ENCODE measurements at places on chromosomes 12 and 14. TPM values are rescaled to one million over a fixed set of nuclear protein-coding genes. Genes with fewer than 3 reads are reported as not detected.

DNA sequence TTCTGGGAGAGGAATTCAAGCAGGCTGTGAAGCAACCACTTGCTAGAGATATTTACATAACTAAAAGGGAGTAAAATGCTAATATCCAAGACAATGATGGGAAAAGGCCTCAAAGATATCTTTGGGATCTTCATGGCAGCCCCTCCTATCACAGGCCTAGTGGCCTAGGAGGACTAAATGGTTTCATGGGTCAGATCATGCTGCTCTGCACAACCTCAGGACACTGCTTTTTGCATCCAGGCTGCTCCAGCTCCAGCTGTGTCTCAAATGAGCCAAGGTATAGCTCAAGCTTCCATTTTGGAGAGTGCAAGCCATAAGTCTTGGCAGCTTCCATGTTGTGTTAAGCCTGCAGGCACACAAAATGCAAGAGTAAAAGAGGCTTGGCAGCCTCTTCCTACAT is 195.6 kb upstream of the SSTR1 start:
- DNase-seq = no peak

DNA sequence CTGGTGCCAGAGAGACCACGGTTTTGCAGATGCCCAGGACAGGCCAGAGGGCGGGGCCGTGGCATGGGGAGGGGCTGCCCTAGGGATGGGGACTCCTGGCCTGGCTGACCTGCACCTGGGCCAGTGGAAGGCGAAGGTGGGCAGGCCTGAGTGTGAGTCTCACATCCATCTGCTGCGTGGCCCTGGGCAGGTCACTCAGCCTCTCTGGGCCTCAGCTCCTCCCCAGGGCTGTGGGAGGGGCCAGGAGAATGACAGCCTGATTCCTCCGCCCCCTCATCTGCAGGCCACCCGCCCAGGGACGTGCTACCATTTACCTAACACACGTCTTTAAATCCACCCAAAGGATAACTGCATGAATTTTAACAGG is 90.9 kb downstream of the GALNT9 start:
- DNase-seq = no peak

GRCh38 chr14:73944432-73945158 is 5.3 kb downstream of the FAM161B start:
- DNase-seq = no peak

GRCh38 chr12:89691659-89692058 is 17.0 kb downstream of the ATP2B1 start:
- DNase-seq = no peak

DNA sequence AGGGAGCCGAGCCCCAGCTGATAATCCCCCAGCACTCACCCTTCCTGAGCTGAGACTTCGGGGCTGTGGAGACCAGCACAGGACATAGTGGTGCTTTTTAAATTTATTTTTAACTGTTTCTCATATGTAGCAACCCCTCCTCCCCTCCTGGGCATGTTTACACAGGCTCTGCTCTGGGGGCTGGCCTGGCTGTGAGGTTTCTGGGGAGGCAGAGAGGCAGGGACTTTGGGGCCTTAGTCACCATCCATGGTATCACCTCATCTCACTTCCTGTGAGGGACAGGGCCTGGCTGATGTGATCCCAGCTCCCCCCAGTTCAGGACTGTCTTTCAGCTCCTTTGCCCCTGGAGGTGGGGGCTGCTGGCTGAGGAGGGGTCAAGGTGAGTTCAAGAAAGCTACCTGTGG is 20.4 kb downstream of the VASH1 start:
- no peak for DNase-seq

DNA sequence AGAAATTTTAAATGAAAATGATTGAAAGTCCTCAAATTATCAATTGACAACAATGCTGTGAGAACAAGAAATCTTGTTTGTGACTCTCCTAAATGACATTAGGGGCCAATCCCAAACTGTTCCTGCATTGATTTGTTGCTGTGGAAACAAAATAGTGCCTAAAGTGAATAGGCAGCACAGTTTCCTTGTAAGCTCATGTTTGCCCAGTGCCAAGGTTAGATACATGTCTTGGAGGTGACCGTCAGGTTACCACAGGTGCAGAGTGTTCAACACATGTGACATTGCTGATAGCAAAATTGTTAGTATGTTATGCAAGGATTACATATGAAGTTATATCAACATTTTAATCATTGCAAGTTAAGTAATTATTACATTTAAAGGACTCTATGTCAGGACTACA is 292.6 kb downstream of the ACSS3 start:
- DNase-seq = no peak

DNA sequence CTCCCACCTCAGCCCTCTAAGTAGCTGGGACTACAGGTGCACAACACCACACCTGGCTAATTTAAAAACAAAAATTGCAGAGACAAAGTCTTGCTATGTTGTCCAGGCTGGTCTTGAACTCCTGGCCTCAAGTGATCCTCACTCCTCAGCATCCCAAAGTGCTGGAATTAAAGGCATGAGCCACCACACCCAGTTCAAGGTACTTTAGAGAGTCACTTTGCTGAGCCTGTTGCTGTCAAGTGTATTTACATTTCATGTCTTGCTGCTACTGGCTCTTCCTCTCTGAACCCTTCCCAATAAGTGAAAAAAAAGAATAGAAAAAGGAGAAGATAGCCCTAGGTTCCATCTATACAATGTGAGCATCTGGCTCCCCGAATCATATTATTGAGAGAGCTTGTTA is 38.4 kb downstream of the SLCO1A2 start:
- no peak for DNase-seq

- DNase-seq = no peak
Observed at GRCh38 chr12:22229652-22230279, 104.7 kb downstream of the ST8SIA1 start.

GRCh38 chr14:90354551-90355298 is 23.0 kb upstream of the NRDE2 start:
- no peak for DNase-seq

DNA sequence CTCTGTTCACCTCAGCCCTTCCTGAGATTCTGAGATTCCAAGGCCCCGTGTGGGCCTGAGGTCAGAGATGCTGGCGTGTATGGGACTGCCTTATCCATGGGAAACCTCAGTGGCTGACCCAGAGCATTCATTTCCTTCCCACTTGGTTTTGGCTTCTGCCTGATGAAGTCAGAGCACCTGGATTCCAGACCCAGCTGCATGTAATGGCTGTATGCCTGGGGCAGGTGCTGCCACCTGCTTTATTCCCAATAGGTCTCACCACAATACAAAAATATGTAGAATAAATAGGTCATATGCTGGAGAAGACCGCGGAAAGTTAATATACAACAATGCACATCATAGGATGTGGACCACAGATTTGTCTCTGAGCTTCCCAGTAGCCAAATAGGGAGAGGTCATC is 25.6 kb downstream of the FIGNL2 start:
- no peak for DNase-seq

- no peak for DNase-seq
Observed at GRCh38 chr14:100882026-100882967, 21.2 kb downstream of the RTL1 start.

- DNase-seq = no peak
Observed at GRCh38 chr12:69888901-69889300, 63.9 kb downstream of the MYRFL start.

DNA sequence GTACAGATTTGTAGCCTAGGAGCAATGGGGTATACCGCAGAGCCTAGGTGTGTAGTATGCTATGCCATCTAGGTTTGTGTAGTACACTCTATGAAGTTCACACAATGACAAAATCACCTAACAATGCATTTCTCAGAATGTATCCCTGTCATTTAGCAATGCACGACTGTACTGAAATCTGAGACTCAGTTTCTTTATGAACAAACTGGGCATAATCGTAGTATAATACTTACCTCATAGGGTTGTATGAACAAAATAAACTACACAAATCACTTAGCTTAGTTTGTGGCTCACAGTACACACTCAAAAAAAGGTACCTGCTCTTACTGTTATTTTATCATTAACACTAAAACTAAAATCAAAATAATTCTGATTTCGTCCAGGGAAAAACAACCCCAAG is 6.9 kb upstream of the PRKAG1 start:
- no peak for DNase-seq

- no peak for DNase-seq
Observed at GRCh38 chr14:74255281-74255680, 16.0 kb downstream of the VSX2 start.

DNA sequence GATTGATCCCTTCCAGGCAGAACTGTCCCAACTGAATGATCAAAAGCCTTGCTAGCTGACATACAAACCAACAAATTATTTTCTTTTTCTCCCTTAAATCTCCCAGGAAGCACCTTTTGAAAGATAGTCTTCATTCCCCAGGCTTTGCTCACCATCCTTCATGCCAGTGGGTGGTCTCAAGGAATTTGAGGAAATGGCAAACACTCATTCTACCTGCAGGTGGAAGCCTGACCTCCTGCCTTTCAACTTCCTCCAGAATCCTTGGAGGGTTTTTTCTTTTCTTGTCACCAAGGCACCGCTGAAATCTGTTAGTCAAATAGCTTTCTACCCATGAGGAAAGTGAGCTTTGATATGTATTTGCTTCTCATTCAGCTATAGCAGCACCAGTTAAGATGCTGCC is 128.5 kb downstream of the WIF1 start:
- DNase-seq = no peak

- DNase-seq = no peak
Observed at GRCh38 chr12:124780336-124780735, 83.3 kb downstream of the SCARB1 start.

DNA sequence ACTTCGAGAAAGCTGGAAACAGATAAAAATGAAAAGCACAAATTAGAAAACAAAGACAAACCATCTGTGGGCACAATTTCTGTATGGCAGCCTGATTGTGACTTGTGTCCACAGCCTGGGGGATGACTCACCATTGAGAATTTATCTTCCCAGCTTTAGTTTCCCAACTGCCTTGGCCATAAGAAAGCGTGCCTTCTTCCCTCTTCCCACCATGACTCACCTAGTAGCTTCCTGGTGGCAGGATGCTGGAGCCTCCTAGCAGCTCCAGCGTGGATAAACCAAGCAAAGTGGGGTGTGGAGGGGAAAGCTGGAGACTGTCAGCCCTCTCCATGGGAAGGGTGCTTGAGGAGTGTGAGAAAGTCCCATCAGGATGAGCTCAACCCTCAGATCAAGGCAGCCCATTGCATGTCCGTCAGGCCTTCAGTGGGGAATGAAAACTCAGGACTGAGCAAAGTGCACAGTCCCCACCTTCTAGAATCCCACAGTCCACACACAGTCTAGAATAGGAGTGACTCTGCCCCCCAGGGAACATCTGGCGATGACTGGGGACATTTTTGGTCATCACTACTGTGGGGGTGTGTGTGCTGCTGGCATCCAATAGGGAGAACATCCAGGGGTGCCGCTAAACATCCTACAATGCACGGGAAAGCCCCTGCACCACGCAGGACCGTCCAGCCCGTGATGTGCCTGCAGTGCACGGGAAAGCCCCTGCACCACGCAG is 22.4 kb upstream of the SERPINA6 start:
- no peak for DNase-seq

- DNase-seq = no peak
Observed at GRCh38 chr14:34926552-34926951, 51.4 kb upstream of the BAZ1A start.

DNA sequence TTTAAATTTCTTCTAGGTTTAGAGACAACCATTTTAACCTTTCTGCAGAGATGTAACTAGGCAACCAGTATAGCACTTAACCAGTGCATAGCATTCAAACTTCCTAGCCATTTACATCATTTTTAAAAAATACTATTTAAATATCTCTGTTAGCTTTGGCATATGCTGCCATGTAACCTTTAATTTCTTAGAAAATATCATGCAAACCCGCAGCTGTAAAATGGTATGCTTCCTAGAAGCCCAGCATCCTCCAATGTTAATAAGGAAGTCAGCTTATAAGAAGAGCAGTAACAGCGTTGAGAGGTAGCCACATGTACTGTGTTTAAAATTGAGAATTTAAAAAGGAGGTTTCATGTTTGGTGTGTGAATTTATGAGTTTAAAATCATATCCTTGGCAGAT is 22.8 kb downstream of the GNG2 start:
- no peak for DNase-seq

- no peak for DNase-seq
Observed at GRCh38 chr14:102824832-102825231, 47.6 kb downstream of the TRAF3 start.

- no peak for DNase-seq
Observed at GRCh38 chr12:11667171-11667570, 17.7 kb downstream of the ETV6 start.

- no peak for DNase-seq
Observed at GRCh38 chr14:85565862-85566296, 35.9 kb downstream of the FLRT2 start.

DNA sequence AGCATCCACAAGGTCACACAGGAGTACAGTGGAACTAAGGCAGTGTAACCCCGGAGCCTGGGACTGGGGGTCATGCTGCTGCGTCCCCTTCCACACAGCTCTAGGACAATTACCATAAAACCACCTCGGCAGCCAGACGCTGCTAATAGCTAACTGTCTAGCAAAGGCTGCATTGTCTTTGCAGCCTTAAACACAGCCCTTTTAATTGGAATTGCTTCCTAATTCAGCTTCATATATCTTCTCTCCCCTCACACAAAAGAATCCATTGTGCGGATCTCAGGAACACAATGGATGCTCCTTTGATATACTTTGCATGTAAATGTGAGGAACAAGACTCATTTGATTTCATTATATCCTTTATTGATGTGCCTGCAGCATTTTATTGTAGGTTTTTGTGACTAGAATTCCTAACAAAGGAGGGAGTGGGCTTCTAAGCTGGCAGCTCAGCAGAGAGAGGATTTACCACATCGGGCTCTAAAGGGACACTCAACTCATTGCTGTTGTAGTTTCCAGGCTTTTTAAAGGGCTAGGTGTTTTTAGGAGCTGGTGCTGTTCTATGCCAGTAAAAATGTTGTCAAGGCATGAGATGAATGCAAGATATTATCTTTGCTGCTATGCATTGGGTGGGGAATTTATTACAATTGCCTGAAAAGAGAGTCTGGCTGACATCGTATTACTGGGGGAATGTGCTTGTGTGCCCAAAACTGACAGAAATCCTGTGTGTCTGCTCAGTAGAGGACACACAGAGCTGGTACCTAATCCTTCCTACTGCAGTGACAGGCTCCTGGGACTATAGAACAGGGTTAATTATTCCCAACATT is 30.4 kb upstream of the DACT1 start:
- DNase-seq = no peak

DNA sequence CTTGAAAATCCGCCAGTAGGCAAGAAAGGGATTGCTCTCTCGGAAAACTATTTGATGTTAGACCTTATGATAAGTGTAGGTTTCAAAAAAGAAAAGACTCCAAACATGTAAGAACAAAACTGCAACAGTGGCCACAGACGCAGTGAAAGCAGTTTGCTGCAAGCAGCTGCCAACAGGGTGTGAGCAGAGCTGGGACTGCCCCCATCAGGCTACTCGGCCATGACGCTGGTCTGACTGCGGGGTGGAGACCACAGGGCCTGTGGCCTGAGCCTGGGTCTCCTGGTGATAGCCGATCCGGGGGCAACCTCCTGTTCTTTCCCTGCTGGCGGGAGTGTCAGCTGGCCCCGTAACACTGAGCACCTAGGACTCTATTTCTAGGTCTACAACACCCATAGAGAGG is 63.2 kb downstream of the AMN start:
- DNase-seq = no peak

The AICDA gene
- not detected for total RNA-seq

The SLC38A4 gene
- 9.4 TPM for total RNA-seq

The SYT1 gene
- 4.2 TPM for total RNA-seq

The FNTB gene
- 22.4 TPM for total RNA-seq

The KIF5A gene
- 2.8 TPM for total RNA-seq

The RNASE3 gene
- not detected for total RNA-seq

The GPR137C gene
- 10.1 TPM for total RNA-seq

The SDR9C7 gene
- not detected for total RNA-seq

The STXBP6 gene
- total RNA-seq = 11.7 TPM

The RNASE7 gene
- total RNA-seq = not detected

Measured in progenitor cell of endocrine pancreas (in vitro differentiated cells).